ENCODE measurements at places on chromosomes 1 and 21. TPM values are rescaled to one million over a fixed set of nuclear protein-coding genes. Genes with fewer than 3 reads are reported as not detected.

DNALI1 gene
- total RNA-seq, result 0.11 TPM

AVPR1B gene
- not detected for total RNA-seq

GRCh38 chr1:66296951-66297350, 237.0 kb upstream of the SGIP1 start:
- no peak for DNase-seq

SIK1 gene
- 31.6 TPM for total RNA-seq

IVL gene
- not detected for total RNA-seq

CFHR1 gene
- total RNA-seq, result not detected

- DNase-seq, result no peak
Measured at GRCh38 chr1:40396420-40396819, 22.9 kb downstream of the SMAP2 start.

- no peak for DNase-seq
Measured at GRCh38 chr1:180923021-180923841, 10.5 kb downstream of the KIAA1614 start.

GSTM1 gene
- not detected for total RNA-seq

GBP7 gene
- 0.28 TPM for total RNA-seq

- DNase-seq, result no peak
Measured at GRCh38 chr1:62493656-62494055, 56.8 kb downstream of the USP1 start.

DNA sequence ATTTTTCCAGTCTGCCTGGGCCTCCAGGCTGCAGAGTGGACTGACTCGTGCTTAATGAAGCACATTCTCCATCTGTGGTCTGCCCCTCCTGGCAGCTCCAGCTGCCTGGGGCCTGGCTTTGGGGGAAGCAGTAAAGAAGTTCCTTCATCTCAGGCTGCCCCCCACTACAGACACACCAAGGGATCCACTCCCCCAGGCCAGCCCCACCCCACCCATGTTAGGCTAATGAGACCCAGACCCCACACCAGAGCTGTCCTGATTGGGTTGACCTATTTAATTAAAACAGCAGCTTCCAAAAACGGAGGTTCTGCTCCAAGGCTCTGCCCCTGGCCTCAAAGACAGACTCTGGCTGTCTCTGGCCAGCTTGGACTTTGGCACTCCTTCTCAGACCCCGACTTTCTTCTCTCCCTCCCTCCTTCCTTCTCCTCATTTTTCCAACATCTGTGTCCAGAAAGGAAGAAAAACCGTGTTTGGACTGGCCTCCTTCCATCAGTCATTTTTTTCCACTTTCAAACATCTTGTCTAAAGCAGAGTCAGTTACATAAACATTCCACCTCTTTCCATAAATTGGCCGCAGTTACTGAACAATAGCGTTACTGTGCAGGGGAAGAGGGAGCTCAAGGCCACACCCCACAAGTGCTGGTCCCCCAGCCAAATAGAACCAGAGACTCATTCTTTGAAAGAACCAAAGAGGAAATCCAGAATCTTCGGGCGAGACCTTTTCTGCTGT, 29.7 kb downstream of the SERTAD4 start:
- no peak for DNase-seq

DNA sequence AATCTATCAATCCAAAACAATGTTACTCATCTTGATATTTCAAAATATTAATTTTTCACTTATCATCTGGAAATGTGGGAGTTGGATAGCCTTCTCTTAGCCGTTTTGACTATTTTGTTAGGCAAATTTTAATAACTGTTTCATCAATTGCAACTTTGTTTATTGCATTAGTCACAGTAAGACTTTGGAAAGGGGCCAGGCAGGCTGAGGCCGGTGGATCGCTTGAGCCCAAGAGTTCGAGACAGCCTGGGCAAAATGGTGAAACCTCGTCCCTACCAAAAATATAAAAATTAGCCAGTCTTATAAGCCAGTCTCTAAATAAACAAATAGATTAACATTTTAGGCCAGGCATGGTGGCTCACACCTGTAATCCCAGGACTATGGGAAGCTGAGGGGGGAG, 113.0 kb upstream of the NR5A2 start:
- DNase-seq, result no peak

PTCH2 gene
- 1.0 TPM for total RNA-seq

- DNase-seq, result no peak
Measured at GRCh38 chr1:205229916-205230700, 2.4 kb downstream of the TMCC2 start.

- no peak for DNase-seq
Measured at GRCh38 chr1:163346326-163346870, 24.6 kb downstream of the NUF2 start.

- DNase-seq, result no peak
Measured at GRCh38 chr1:7760245-7760644, 10.9 kb upstream of the VAMP3 start.

- no peak for DNase-seq
Measured at GRCh38 chr21:22898051-22898665, 1899.9 kb downstream of the NCAM2 start.

LRRC53 gene
- not detected for total RNA-seq

DNA sequence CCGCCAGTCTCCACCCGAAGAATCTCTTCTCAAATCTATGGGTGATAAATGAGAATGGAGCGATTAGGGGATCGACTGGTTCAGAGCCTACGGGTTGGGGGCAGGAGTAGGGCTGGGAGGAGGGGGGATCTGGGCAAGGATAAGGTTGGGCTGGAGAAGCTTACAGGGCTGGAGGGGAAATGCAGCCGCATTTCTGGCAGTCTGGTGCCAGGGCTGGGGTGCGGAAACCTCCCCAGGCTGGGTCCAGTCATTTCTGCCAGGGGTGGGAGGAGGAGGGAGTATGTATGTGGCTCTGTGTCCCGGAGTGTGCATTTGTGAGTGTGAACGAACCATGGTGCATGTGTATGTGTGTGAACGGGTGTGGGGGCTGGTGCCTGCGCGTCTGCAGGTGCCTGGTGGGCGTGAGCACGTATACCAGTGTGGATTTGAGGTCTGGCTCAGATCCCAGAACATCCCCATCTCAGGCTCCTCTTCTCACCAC, 10.2 kb downstream of the C1orf216 start:
- no peak for DNase-seq

DNA sequence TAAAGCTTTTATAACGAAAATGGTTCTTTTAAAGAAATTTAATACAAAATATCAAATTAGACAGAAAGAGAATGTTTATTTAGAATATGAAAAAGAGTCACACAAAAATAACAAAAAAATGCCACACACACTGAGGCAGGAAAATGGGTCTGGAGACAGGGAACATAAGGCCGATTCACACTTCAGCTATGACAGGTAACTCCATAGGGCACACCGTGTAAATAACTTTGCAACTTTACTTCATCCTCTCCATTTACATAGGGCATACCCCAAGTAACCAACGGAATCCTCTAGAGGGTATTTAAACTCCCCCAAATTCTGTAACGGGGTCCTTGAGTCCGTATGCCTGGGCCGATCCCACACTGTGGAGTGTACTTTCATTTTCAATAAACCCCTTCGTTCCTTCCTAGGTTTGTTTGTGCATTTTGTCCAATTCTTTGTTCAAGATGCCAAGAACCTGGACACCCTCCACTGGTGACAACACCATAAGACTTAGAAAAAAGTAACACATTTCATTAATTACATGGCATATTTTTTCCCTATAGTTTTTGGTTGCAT, 23.1 kb upstream of the PTGS2 start:
- DNase-seq, result no peak

FAM163A gene
- total RNA-seq, result not detected

- DNase-seq, result no peak
Measured at GRCh38 chr1:154714638-154715037, 106.7 kb upstream of the ADAR start.

Measured in activated naive CD8-positive, alpha-beta T cell treated with anti-CD3 and anti-CD28 coated beads, Interleukin-2, amount 10 ng/mL, durations not matched to agents 7 days and 5 days (primary cell).